CD4-positive, CD25-positive, alpha-beta regulatory T cell (primary cell): ENCODE measurements at places on chromosomes 2 and 18.

- H3K4me3 ChIP-seq, result no peak overlapping the region
- no peak overlapping the region for H3K27ac ChIP-seq
- no peaks in the 10 kb centered on the region for H3K4me1 ChIP-seq
- H3K36me3 ChIP-seq, result no peaks in the 10 kb centered on the region
- no peaks in the 10 kb centered on the region for H3K27me3 ChIP-seq
- DNase-seq, result no peak
Measured at GRCh38 chr18:28657961-28658360, 481.0 kb upstream of the CDH2 start.

GRCh38 chr18:43887491-43887890, 610.2 kb upstream of the SYT4 start:
- no peaks in the 10 kb centered on the region for H3K27me3 ChIP-seq
- H3K27ac ChIP-seq, result no peak overlapping the region
- no peaks in the 10 kb centered on the region for H3K36me3 ChIP-seq
- no peak for DNase-seq
- no peak overlapping the region for H3K4me3 ChIP-seq

- no peak for DNase-seq
- no peaks in the 10 kb centered on the region for H3K27me3 ChIP-seq
- H3K4me1 ChIP-seq, result no peaks in the 10 kb centered on the region
- no peak overlapping the region for H3K27ac ChIP-seq
Measured at GRCh38 chr2:75284345-75284744, 85.0 kb upstream of the TACR1 start.

- no peaks in the 10 kb centered on the region for H3K27me3 ChIP-seq
- no peaks in the 10 kb centered on the region for H3K36me3 ChIP-seq
- H3K4me3 ChIP-seq, result no peak overlapping the region
- no peaks in the 10 kb centered on the region for H3K4me1 ChIP-seq
- no peak overlapping the region for H3K27ac ChIP-seq
- no peak for DNase-seq
Measured at GRCh38 chr2:212669761-212670160, 131.2 kb upstream of the ERBB4 start.

DNA sequence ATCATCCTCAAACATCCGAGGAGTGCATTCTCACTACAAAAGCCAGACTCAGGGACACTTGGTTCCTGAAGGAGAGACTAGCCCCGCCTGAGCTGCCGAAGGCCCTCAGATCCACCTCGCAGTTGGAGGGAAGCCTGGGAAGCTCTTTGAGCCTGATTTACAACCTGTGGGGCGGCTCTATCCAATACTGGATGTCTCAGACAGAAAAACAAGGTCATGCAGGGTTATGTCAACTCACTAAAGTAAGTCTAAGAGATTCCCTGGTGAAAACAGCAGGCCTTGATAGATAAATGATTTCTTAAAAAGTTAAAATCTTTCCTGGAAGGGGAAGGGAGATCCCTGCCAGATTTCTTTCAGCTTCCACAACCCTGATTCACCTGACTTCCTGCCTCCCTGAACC, 284.3 kb downstream of the CYP26B1 start:
- no peak for DNase-seq
- H3K36me3 ChIP-seq, result no peaks in the 10 kb centered on the region
- no peak overlapping the region for H3K27ac ChIP-seq

GRCh38 chr18:55605733-55606338, 17.8 kb upstream of the TCF4 start:
- no peaks in the 10 kb centered on the region for H3K4me1 ChIP-seq
- no peaks in the 10 kb centered on the region for H3K27me3 ChIP-seq
- no peak overlapping the region for H3K27ac ChIP-seq
- H3K4me3 ChIP-seq, result no peak overlapping the region
- H3K36me3 ChIP-seq, result no peaks in the 10 kb centered on the region
- DNase-seq, result no peak
